ENCODE measurements at places on chromosomes 11 and 22.
A peak's percentile ranks its signal among the peaks of the same experiment; 100 is the strongest.

DNA sequence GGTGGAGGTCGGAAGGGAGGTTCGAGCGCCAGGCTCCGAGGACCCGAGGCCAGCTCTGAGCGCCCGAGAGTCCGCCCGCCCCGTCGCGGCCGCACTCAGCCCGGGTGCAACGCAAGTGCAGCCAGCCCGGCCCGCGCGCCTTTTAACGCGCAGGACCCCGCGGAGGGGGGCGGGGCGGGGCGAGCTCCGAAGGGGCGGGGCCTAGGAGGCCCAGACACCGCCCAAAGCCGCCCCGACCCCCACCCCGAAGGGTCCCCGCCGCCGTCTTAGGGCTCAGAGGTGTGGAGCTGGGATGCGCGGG is at the start of gene PHOX2A:
Gene PHOX2A, minus strand, starts transcription at position 117 of the 301 bp plus-strand sequence. CDS start 172 bp downstream, outside the sequence.
- no peak for DNase-seq

DNA sequence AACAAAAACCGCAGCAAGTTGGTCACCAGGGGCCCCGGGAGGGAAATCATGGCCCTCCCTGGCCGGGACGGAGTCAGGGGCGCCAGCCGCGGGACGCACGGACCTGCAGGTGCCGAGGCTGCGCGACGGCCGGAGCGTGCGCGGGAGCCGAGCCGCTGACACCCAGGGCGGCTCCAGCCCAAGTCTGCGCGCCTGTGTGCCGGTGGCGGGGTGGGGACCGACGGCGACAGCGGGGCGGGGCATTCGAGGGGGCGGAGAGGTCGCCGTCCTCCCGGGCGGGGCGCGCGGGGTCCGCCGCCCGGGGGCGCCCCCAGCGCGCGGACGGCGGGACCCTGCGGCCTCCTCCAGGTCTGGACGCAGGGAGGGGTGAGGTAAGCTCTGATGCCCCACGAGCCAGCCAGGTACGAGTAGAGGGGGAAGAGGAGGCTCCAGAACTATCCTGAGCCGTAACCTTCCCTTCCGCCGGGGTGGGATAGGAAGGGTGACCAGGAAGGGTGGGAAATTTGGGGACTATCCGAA is at the start of gene ESAM:
Gene ESAM, minus strand, starts transcription at position 186 of the 519 bp plus-strand sequence. Its CDS starts 136 bp downstream, at position 50.
- no peak for DNase-seq

DNA sequence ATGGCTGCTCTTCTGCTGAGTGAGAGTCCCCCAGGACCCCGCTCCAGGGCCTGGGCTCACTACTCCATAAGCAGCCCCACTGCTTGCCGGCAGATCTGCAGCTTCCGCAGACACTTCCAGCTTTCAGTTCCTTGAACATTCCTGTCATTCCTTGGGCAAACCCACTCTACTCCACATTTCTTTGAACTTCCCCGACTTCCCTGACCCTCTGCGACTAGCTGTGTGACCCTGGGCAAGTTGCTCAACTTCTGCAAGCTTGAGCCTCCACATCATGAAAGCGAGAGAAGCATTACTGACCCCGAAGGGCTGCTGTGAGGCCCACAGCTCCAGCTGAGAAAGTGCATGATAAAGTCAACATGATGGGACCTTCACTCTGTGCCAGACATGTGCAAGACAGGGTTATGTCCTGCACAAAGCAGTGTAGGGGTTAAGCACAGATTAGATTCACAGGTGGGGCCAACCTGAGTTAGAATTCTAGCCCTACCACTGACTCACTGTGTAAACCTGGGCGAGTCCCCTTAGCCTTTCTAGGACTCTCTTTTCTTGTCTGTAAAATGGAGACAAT is 51.8 kb downstream of the THAP12 start:
- no peak for DNase-seq

DNA sequence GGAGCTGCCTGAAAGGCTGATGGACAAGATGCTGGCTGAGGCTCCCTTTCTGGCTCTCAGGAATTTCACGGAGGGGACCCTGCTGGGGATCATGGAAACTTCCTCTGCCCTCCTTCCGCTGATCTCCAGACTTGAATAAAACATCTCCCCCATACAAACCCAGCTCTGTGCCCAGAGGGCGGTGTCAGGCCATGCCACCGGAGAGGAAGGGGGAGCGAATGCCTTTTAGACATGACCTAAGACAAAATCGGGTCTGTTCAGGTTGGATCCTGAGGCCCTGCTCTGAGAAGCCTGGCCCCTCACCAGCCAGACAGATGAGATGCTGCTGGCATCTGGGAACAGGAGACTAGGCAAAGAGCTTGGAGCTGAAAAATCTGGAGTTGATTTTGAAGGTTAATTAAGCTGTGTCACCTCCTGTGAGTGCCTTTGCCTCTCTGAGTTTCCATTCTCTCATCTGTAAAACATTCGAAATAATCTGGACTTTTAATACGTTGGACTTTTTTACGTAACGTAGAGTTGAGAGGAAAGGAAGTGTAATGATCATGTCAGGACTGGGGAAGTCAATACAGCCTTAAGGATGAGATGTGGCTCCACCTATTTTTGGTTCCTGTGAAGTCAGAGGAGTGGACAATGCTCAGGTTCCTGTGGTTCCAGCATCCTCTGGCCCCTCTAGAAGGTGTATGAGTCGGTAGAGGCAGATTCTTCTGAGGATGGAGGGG is 163.6 kb downstream of the ST3GAL4 start:
- DNase-seq: no peak

DNA sequence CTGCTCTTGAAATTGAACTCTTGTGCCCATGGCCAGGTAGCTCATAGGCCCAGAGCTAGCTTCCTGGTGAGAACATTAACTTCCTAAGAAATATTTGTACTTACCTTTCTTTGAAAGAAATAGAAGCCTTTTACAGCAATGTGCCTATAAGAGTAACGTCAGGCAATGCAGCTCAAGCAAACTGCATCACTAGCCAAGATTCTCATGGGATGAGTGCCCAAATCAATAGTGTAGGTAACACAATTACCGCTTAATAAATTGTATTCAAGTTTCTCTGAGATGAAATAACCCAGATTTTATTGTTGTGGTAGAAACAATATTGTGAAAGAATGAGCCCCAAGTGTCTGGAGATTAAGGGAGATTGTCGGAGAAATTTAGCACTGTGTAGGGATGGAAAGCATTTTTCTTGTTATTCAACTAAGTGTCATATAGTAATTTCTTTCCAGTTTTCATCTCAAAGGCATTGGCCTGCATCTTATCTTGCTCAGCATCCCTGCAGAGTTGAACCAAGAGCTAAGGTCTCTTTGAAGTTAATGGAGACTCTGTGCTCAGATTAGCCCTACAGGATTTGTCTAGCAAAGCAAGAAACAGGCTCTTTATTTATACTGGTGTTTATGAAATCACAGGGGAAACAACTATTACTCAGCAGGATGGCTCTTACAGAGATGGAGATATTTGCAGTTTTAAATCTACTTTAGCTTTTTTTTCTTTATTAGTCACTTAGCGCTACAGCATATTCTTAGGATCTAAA is 321.0 kb upstream of the PDGFD start:
- DNase-seq: no peak

DNA sequence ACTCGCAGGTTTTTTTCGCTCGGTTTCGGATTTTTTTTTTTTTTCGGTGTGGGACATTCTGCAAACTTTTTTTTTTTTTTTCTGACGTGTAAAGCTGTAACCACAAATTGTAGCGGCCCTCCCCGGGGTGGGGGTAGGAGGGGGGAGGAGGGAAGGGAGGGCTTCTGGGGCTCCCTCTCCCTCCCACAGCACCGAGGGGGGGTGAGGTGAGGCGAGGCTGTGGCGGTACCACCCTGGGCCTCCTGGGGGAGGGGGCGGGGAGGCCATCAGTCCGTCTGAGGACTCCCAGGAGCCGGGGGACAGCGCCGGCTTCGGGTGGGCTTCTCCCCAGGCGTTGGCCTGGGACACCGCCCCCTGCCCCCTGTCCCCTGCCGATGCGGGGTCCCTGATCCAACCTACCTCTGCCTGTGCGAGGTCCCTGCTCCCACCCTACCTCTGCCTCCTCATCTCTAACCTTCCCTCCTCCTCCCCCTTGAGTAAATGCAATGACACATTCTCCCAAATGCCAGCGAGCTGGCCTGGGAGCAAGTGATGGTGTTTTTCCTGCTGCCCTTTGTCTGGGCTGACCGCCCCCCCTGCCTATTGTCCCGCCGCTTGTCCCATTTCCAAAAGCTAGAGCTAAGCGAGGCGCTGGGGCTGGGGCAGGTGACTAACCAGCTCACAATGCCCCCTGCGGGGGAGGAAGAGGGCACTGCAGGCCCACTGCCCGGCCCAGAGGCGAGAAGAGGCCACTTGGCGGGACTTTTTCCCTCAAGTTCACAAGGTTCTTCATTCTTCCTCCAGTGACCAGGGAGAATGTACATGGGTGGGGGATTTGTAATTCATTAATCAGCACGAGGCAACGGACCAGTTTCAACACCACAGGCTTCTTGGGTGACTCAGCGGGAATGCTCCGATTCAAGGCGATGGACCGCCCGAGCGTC is 511 bp upstream of the CLCF1 start:
- DNase-seq: peak; percentile 98

DNA sequence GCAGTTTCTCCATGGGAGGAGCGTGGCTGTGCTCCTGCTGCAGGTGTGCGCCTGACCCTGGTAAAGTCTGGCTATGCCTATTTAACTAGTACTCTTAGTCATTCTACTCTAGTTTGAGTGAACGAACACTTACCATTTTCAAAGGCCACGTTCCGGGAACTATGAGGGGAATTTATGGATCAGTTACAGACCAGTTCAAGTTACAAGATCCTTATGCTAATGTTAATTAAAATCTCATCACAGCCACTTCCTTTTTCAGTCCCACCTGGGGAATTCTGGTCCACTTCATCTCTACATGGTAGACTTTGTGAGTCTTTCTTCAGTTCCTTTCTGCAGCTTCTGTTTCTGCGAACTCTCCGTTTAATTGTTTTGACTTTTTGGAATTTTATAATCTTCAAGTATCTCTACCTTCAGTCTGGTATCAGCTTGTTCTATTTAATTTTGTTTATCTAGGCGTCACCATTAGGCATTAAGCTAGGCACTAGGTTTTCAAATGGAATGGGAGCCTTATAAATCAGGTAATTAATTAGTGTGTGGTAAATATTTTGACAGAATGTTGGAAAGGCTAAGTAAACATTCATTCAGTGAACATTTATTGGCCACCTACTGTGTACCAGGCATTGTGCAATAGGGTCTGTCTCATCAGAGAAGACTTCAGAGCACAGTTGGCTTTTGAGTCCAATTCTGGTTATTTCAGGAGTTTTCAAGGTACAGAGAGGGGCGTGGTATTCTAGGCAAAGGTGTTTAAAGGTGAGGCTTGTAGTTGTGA is 78.9 kb downstream of the GRK3 start:
- DNase-seq: no peak

DNA sequence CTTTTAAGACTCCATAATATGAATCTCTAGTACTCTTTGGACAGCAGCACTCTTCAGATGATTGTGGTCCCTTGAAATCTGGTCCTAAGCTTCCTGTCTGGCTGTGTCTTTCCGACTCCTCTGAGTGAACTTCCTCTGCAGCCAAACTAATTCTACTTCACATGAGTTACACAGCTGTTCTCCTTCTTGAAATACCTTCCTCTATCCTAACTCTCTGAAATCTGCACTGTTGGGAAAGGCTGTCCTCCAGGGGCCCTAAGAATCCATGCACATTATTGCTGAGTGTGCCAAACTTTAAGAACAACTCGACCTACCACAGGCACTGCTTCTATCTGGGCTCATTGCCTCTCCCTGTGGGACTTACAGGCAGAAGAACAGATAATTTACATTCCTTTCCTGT is 217.3 kb upstream of the ARHGAP42 start:
- DNase-seq: no peak

DNA sequence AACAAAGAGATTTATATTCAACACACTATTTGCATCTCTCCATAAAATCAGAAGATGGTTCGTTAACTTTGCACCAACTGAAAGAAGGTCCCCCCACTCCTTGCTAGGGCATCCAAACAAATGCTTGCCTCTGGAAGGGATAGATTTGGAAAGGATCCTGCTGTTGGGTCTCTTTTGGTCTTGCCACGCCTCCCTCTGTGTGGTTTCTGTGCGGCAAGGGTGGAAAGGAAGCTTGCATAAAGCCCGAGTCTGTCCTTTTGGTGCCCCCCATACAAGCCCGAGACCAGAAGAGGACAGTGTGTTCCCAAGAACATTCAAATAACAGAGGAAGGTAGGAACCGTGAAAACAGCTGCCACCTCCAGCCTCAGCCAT is 15.1 kb downstream of the SCGB1A1 start:
- DNase-seq: no peak

DNA sequence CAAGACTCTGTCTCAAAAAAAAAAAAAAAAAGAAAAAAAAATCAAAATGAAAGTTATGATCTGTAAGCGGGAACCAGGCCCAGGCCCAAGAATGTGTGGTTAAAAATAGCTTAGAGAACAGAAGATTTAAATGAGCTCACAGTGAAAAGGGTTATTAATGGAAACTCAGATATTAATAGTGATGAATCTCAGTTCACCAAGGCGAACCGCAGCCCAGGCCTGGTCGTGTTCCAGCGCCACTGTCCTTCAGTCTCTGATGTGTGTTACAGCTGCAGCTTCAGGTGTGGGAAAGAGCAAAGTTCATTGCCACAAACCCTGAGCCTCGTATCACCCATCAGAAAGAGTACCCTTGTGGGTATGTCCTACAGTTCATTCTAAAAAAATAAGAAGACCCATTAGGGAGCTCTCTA is 107.1 kb downstream of the GAB2 start:
- DNase-seq: peak; percentile 45

DNA sequence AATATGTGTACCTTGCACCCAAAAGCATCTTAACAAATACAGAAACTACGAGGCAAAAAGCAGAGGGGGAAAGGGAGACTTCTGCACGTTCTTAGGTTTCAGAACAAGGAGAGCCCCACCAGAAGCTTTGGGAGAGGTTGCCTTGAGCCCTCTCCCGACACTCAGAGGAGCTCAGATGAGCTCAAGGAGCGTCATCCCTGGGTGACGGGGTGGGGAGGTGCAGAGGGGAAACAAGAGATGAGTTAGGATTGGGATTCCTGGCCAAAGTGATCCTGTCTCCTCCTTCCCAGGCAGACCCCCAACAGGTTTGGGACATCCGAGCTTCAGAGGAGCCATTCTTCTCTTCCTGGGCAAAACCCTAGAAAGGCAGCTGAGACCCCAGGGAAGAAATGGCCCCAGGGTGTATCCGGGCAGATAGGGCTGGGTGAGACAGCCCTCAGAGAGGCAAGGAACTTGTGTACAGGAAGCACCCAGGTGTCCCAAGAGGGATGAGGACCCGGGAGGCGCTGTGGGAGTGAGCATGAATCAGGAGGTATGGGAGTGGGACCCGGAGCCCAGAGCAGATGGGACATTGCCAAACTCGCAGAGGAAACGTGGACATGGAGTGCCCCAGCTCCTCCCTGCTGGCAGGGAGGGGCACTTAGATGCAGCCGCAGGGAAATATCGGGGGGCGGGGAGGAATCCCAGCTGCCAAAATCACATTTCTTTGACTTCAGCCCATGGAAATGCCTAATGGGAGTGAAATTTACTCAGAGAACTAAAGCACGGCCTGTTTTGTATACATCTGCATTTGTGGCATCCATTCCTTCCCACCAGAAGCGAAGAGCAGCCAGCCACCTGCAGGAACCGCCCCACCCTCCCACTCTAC is 12.4 kb downstream of the C1QTNF6 start:
- DNase-seq: no peak

- no peak for DNase-seq
Measured at GRCh38 chr22:40443732-40444131, 73.3 kb downstream of the SGSM3 start.
